Thyroid gland (tissue), 4 donors: ENCODE measurements at places on chromosomes 13 and 19.
A peak's percentile ranks its signal among the peaks of the same experiment; 100 is the strongest.

GRCh38 chr19:42233106-42233505 is 9.3 kb downstream of the GSK3A start:
- no peaks in the 10 kb centered on the region for H3K4me1 ChIP-seq
- no peak overlapping the region for H3K27ac ChIP-seq
- DNase-seq = no peak
- peaks cover 68% of the 10 kb centered on the region for H3K36me3 ChIP-seq
- H3K27me3 ChIP-seq = no peaks in the 10 kb centered on the region

- H3K36me3 ChIP-seq = no peaks in the 10 kb centered on the region
- no peak overlapping the region for H3K27ac ChIP-seq
- H3K4me3 ChIP-seq = no peak overlapping the region
- H3K4me1 ChIP-seq = no peaks in the 10 kb centered on the region
Observed at GRCh38 chr13:30892966-30893365, 13.1 kb upstream of the MEDAG start.

- H3K4me3 ChIP-seq = no peak overlapping the region
- no peaks in the 10 kb centered on the region for H3K4me1 ChIP-seq
- no peaks in the 10 kb centered on the region for H3K36me3 ChIP-seq
- peak overlapping the region; percentile 2 for H3K27ac ChIP-seq
- no peaks in the 10 kb centered on the region for H3K27me3 ChIP-seq
- no peak for DNase-seq
Observed at GRCh38 chr19:7215176-7215575, 79.0 kb downstream of the INSR start.

DNA sequence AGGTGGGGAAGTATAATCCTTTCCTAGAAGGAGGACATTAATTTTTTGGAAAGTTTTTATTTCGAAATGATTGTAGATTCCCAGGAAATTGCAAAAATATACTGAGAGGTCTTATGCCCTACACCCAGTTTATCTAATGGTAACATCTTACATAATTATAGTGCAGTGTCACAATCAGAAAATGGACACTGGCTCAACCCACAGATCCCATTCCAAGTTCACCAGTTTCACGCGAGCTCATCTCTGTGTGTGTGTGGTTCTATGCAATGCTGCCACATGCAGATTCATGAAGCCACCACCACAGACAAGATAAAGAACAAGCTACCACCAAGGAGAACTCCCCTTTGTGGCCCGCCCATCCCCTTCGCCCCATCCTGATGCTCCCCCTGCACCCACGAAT is 24.4 kb downstream of the IL17D start:
- H3K4me3 ChIP-seq = no peak overlapping the region
- no peaks in the 10 kb centered on the region for H3K4me1 ChIP-seq
- no peak for DNase-seq
- H3K36me3 ChIP-seq = no peaks in the 10 kb centered on the region
- H3K27ac ChIP-seq = no peak overlapping the region
- no peaks in the 10 kb centered on the region for H3K27me3 ChIP-seq

GRCh38 chr19:3669082-3669946 is 31.0 kb downstream of the PIP5K1C start:
- H3K27me3 ChIP-seq = no peaks in the 10 kb centered on the region
- peak overlapping the region; percentile 91 for H3K27ac ChIP-seq
- no peak for DNase-seq
- peaks cover 1% of the 10 kb centered on the region for H3K36me3 ChIP-seq
- H3K4me1 ChIP-seq = peaks cover 37% of the 10 kb centered on the region

GRCh38 chr19:44792281-44792680 is 14.6 kb downstream of the CBLC start:
- no peaks in the 10 kb centered on the region for H3K27me3 ChIP-seq
- H3K36me3 ChIP-seq = no peaks in the 10 kb centered on the region
- H3K4me1 ChIP-seq = no peaks in the 10 kb centered on the region
- DNase-seq = no peak

DNA sequence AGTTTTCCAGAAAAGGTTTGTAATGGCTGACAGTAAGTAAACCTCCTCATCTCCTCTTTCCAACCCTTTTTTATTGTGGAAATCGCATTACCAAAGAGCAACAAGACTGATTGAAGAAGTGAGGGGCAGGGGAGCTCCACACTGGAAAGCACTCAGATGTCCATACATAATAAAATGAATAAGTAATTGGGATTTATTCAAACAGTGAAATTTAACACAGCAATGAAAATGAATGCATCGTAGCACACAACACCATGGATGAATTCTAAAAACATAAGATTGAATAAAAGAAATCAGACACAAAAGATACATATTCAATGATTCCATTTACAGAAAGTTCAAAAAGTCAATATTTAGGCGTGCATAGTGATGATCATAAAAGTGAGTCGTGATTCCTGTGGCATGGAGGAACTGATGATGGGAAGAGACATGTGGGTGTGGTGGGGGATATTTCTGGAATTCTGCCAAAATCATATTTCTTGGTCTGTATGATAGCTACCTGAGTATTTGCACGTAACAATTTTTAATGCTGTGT is 18.8 kb downstream of the FAM216B start:
- no peak for DNase-seq
- no peaks in the 10 kb centered on the region for H3K4me1 ChIP-seq
- H3K4me3 ChIP-seq = no peak overlapping the region
- H3K27me3 ChIP-seq = no peaks in the 10 kb centered on the region
- H3K27ac ChIP-seq = no peak overlapping the region

- H3K27ac ChIP-seq = no peak overlapping the region
- DNase-seq = no peak
- H3K36me3 ChIP-seq = peaks cover 52% of the 10 kb centered on the region
- H3K27me3 ChIP-seq = no peaks in the 10 kb centered on the region
- no peak overlapping the region for H3K4me3 ChIP-seq
Observed at GRCh38 chr13:99542788-99543406, 41.6 kb downstream of the TM9SF2 start.

DNA sequence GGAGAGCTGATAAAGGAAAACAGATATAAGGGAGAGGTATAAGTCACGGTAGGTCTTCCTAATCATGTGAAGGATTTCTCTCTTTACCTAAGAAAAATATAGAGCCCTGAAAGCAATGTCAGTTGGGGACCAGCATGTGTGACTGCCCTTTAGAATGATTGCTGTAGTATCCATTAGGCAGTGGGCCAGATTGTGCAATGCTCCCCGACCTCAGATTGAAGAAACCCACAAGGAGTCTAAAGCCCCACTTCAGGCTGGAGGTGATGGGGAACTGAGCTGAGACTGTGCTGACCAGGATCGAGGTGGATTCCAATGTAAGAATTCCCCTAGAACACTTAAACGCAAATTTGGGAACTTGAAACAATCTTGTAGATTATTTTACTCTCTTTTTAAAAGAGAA is 614.4 kb downstream of the LIG4 start:
- H3K4me3 ChIP-seq = no peak overlapping the region
- no peak overlapping the region for H3K27ac ChIP-seq
- no peaks in the 10 kb centered on the region for H3K36me3 ChIP-seq
- no peak for DNase-seq
- H3K27me3 ChIP-seq = no peaks in the 10 kb centered on the region
